ENCODE measurements at places on chromosomes 2 and 18.
A peak's percentile ranks its signal among the peaks of the same experiment; 100 is the strongest.

DNA sequence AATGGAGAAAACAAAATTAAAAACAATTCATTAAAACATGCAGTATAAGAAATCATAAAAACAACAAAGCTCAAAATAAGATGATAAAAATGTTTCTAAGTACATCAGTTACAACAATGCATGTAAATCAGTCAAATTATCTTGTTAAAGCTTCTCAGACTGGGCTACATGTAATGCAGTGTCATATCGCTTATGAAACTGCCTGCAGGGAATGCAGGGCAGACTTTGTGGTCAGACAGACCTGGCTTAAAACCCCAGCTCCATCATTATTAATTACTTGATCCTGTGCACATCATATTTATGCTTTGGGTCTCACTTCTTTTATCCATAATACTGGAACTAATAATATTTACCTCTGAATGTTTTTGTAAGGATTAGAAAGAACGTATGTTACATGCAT lies 74.6 kb downstream of the PID1 start:
- DNase-seq: no peak

DNA sequence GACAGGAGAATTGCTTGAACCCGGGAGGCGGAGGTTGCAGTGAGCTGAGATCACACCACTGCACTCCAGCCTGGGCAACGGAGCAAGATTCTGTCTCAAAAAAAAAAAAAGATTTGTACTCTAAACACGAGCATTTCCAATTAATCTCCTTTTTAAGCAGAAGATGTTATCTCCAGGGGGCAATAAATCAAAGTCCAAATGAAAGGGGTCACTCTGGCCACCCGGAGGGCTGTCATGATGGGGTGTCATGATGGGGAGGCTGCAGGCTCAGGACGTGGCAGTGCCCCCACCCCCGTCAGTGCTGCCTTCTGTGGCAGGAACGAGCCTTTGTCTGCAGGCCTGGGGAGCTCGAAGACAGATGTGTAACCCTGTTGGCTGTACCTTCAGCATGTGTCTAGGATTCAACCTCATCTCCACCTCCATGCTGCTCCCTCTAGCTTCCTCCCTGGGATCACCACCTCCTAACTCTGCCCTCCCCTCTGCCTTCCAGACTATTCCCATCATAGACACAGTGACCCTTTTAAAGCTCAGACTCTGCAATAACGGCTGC lies 76.9 kb upstream of the YWHAQ start:
- DNase-seq: no peak

DNA sequence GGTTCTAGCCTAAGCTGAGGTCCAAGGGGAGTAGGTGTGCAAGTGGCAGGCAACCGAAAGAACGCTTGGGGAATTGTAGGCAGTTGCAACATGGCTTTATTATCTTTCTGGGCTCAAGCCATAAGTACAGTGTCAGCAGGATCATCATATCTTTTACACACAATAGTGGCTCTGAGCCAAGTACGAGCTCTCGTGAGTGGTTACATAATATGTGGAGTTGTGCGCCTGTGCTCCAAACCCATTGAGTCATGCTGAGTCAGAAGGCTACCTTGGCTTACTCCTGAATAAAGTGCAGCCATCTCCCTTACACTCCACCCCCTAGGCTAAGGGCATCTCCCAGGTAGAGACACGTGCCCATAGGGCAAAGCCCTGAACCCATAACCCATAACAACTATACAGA lies 233.9 kb downstream of the SATB2 start:
- DNase-seq: no peak

DNA sequence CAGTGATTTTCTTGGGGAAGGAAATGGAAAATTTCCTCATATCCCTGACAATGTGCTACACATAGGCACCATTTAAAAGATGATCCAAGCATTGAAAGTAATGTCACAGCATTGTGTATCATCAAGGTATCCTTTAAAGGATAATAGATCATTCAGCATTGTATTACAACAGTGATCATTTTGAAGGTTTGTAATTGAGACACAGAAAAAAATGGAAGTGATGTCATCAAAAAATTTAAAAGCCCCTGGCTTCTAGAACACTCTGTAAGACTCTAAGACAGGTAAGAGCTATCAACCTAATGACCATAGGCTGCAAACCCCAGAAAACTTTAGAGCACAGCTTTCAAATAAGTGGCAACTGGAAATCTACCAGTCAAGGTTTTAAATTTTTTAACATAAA lies 271.4 kb downstream of the ETAA1 start:
- no peak for DNase-seq

DNA sequence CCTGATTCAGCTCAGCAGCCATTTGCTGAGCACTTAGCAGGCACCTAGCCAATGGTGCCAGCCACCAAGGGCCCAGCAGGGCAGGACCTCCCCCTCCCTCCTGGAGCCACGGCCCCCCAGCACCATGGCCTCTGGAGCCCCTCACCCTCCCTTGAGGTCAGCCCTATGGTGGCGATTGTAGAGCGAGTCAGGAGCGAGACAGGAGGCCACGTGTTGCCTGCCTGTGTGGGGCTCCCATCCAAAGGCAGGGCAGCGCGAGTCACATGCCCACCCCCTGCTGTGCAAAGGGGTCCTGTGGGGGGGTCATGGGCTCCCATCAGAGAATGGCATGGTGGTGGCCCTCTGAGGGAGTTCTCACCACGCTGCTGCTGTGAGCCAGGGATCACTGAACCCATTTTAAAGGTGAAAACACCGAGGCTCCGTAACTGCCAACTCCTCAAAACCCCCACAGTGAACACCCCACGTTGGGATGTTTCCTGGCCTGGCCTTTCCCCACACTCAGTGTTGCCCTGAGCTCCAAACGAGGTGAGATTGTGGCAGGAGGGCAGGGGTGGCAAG lies 35.6 kb downstream of the RAMP1 start:
- no peak for DNase-seq

GRCh38 chr2:122851972-122852531 lies 1096.6 kb downstream of the TSN start:
- no peak for DNase-seq

- no peak for DNase-seq
Observed at GRCh38 chr2:56784046-56784445, 600.3 kb downstream of the CCDC85A start.

- peak; percentile 88 for DNase-seq
Observed at GRCh38 chr2:231714639-231715498, 6.5 kb downstream of the PTMA start.

- DNase-seq: no peak
Observed at GRCh38 chr2:127398239-127398590, 10.4 kb upstream of the MAP3K2 start.

GRCh38 chr2:171004363-171004762 lies 75.3 kb downstream of the GORASP2 start:
- DNase-seq: no peak

DNA sequence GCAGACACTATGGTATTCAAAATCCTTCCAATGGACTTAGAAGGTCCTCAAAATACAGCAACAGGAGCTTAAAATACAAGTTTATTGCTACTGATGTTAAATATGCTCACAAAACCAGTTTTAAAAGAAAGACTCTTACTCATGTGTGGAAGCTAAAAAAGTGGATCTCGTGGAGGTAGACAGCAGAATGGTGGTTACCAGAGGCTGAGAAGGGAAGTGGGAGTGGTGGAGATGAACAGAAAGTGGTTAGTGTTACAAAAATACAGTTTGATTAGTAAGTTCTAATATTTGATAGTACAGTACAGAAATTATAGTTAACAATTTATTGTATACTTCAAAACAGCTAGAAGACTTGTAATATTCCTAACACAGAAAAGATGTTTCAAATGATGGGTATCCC lies 12.1 kb downstream of the ADAM17 start:
- DNase-seq: no peak

DNA sequence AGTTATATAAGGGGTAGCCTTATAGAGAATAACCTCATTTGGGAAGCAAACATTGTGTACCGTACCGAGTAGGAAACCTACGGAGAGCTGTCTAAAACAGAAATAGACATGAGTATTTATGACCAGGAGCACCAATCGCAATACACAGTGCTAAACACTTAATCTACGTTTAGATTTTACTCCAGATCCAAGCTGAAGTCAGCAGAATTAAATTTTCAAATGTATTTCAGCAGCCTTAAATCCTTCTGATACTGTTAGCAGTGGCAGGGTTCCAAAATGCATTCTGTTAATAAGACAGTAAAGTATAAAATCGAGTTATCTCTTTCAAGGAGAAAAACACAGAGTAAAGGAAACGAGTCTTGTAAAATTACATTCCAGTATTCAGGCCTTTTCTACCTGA lies 118.1 kb upstream of the ZNF521 start:
- DNase-seq: no peak

DNA sequence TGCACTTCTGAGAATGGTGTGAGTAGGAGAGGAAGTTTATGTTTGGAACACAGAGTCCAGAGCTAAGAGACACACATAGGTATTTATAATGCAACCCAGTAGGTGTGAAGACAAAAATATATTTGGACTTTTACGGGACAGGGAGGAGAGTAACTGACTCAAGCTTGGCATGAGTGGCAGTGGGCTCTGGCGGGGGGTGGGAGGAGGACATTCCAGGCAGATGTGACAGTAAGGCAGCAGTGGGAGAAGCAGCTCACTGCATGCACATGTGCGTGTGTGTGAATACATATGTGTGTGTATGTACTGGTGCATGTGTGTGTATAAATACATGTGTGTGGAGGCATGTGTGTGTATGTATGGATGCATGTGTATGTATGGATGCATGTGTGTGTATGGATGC lies 51.4 kb downstream of the DCDC2C start:
- DNase-seq: no peak

DNA sequence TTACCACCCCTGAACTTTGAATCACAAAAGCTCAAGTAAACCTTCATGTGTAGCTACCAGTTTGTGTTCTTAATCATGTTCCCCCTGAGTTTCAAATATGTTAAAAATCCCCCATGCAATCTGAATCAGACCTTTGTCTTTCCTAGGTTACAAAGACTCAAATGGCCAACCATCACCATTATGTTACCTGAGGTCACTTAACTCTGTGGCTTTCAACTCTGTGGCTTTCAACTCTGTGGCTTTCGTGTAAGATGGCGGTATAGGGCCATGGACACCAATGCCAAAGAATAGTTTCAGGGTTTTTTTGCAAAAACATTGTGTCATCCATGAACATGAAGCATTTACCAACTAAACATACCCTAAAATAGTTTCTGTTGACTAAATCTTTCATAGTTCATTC lies 6.7 kb downstream of the ERMN start:
- DNase-seq: no peak

DNA sequence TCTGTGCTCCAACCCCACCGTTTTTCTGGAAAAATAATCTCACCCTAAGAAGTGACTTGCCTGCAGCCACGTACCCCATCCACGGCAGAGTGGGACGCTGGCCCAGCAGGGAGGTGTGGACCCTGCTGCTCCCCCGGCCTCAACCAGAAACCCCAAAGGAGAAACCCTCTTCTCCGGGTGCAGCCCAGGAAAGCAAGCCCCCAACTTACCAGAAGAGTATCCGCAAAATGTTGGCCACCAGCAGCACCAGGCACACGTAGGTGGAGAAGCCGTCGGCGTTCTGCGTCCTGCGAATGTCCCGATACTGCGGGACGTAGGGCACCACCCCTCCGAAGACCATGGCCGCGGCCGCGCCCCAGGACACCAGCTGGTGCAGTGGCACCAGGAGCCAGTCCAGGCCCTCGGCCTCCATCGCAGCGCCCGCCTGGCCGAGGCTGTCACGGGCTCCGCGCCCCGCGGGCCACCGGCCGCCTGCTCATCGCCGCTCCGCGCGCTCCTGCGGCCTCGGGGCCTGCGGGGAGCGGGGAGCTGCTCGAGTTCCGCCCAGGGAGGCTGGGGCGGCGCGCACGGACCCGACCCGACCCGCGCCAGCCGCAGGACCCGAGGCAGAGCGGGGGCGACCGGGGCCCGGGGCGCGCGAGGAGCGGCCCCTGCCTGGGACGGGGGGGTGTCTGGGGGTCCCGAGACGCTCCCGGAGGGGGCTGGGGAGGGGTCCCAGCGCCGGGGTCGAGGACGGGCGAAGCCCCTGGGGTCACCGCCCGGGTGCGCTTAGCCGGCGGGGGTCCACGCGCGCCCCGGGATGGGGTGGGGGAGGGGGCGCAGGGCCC lies 725 bp downstream of the SLC66A2 start:
- peak; percentile 58 for DNase-seq

GRCh38 chr2:197033222-197033621 lies 106.7 kb upstream of the PGAP1 start:
- no peak for DNase-seq

GRCh38 chr2:10500601-10501361 lies 52.7 kb upstream of the ODC1 start:
- DNase-seq: no peak

DNA sequence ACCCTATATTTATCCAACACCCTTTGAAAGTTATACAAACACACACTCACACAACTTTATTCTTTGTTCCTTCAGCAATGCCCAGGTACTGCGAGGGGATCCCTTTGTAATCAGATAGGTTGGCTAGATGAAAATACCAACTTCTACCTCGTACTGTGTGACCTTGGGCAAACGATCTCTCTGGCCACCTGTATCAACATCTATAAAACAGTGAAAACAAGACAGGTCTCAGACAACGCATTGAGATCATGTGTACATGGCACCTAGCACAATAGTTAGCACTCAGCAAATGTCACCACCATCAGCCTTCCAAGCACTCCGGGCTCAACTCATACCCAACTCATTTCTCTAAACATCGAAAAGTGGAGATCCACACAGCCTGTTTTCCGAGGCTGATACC lies 118.4 kb upstream of the PPP1CB start:
- DNase-seq: no peak

DNA sequence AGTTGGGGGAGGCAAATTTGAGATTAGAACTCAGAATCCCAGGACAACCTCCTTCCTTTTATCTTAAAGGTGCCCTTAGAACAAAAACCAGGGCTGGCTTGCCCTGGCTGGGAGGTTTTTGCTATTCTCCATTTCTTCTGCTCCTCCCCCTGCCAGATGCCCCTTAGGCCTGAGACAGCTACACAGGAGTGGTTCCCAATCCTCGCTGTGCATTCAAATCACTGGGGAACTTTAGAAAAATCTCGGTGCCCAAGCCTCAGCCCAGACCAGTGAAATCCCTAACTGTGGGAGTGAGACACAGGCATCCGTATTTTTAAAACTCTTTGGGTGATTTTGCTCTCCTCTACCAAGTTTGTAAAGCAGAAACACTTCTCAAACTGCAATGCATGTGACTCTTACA lies 38.8 kb downstream of the LBH start:
- no peak for DNase-seq

- DNase-seq: no peak
Observed at GRCh38 chr2:128525653-128526052, 207.0 kb upstream of the HS6ST1 start.

DNA sequence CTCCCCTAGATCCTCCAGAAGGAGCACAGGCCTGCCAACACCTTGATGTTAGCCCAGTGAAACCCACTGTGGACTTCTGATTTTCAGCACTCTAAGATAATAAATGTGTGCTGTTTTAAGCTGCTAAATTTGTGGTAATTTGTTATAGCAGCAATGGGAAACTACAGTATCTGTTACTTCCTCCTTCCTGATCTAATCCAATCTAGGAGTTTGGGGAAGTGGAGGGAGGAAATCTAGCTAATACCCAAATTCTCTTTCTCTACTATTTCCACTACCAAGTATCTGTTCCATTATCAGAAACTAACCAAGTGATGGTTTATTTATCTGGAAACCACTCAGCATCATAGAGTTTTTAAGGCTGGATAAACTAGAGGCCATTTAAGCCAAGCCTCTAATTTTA lies 64.9 kb downstream of the AFF3 start:
- DNase-seq: no peak

GRCh38 chr2:207226243-207226642 lies 60.5 kb upstream of the KLF7 start:
- DNase-seq: no peak

All from glutamatergic neuron (in vitro differentiated cells).